ENCODE measurements at places on chromosomes 5 and 9. TPM values are rescaled to one million over a fixed set of nuclear protein-coding genes. Genes with fewer than 3 reads are reported as not detected.

Gene TTC33
- polyA plus RNA-seq, result 5.3 TPM

Gene NUTM2G
- polyA plus RNA-seq, result not detected

Gene COL23A1
- 1.1 TPM for polyA plus RNA-seq

Gene FAXDC2
- 13.2 TPM for polyA plus RNA-seq

All from lung (tissue), 17 donors.